ENCODE measurements at places on chromosomes 7 and 10.

DNA sequence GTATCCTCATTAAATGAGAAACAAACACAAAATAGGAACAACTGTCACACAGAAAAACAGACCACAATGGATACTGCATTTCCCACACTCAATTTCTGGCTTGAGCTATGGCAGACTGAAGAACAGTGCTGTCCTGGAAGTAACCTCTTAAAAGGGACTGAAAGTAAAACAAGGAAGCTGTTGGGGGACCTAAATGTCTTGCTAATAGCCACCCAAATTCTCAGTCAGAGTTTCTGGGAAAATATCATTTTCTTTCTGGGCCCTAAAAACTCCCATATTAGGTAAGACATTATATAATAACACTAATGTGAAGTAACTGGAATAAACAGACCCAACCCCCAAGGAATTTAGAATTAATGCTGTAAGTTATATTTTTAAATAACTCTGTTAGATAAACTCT is 80.9 kb upstream of the TFEC start:
- no peak for DNase-seq

DNA sequence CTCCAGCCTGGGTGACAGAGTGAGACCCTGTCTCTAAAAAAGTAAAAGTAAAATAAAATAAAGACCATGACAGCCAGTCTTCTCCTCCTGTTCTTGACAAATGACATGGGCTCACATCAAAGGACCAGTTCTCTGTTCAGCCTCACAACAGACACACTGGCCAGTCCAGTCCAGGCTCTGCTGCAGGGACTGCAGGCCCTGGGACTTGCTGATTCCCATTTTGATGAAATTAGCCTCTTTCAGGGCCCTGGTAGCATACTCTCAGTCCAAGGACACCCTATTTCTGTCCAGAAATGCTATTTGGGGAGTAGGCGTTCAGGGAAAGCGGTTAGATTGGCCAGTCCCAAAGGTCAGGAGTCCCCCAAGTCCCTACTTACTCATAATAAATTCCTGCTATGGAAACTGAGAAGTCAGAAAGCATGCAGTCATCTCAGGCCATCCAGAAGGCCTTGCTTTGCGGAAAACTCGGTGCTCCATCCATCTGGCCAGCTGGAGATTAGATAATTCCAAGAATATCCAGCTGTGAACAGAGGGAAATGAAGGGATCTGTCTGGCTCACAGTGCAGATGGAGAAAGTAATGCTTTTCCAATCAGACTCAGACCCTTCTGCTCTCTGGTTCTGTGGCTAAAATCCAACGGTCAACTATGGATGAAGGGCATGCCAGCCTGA is 74.4 kb downstream of the RAB11FIP2 start:
- DNase-seq: no peak

DNA sequence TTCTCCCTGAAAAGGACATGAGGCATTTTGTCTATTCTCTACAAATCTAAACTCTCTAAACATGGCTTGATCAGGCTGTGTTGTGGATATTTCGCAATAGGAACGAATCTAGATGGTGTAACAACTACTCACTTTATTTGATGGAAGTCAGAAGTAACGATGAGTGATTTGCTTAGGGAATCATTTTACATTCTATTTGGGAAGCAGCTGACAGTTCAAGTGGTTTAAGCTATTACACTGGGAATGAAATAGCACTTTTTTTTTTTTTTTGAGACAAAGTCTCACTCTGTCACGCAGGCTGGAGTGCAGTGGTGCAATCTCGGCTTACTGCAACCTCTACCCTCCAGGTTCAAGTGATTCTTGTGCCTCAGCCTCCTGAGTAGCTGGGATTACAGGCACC is 44.1 kb downstream of the NPY start:
- DNase-seq: no peak

- no peak for DNase-seq
Measured at GRCh38 chr7:15556339-15557105, 5.3 kb downstream of the AGMO start.

DNA sequence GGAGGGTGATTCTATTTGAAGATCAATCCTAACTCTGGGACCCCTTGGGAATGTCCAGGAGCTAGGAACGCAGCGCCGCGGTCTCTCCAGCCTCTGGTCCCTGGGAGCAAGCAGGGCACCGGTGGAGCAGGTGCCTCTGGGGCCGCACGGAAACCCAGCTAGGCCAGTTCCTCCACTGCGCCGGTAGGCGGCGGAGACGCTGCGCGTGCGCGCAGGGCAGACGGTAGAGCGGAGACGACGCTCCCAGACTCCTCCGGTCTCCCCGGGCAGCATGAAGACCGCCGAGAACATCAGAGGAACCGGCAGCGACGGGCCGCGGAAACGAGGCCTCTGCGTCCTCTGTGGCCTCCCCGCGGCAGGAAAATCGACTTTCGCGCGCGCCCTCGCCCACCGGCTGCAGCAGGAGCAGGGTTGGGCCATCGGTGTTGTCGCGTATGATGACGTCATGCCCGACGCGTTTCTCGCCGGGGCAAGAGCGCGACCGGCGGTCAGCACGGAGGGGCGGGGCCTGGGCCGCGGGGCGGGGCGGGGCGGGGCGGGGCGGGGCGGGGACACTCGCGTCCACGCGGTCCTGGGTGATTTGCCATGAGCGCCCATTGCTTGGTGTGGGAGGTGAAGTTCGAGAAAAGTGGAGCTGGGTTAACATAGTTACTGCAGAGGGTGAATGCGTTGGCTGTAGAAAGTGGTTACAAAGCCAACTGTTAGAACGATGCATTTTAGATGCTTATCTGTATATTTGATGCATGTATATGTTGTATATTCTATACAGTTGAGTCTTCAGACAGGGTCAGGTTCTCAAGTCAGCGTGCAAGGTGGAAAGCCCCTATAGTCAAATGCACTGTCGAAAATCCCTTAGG is at the start of gene PSTK:
TSS of gene PSTK (plus strand) at position 193 of the 857 bp plus-strand sequence. CDS start at position 272, 79 bp downstream.
- peak; percentile 97 for DNase-seq

DNA sequence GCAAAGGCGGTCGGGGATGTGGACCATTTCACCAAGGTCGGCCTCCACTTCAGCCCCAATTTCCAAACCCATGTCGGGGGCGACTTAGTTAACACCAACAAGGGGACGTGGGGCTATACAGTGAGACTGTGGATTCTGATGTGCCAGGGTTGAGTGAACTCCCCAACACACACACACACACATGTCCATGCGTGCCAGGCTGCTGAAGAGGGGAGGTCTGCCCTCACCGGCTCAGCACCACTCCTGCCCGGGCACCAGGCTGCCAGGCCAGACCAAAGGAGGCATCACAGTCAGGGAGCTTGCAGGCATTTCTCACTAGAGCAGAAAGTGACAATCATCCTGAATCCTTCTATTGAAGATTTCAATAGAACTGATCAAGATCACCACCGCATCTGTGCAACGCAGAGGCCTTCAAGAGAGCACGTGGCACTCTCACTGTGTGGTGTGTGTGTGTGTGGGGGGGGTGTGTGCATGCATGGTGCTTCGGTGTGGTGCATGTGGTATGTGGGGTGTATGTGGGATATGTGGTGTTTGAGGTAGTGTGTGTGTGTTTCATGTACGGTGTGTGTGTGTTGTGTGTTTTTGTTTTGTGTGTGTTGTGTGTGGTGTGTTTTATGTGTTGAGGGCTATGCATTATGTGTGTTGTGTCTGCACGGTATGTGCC is 403.5 kb upstream of the RNF32 start:
- no peak for DNase-seq

DNA sequence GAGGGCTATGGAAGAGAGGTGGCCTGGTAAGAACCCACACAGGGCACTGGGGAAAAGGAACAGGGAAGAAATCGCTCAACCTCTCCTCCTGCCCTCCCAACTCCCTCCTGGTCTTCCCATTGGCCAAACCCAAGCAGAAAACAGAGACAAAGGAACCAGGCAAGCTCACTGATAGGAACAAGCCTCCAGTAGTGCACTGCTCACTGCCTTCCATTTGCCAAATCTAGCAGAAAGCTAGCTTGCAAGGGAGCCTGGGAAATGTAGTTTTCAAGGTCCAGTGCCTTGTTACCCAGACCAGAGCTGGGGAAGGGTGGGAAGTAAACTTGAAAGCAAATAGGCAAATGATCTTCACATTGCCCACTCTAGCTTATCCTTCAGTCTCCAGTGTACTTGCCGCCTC is 556.1 kb upstream of the AUTS2 start:
- DNase-seq: no peak

DNA sequence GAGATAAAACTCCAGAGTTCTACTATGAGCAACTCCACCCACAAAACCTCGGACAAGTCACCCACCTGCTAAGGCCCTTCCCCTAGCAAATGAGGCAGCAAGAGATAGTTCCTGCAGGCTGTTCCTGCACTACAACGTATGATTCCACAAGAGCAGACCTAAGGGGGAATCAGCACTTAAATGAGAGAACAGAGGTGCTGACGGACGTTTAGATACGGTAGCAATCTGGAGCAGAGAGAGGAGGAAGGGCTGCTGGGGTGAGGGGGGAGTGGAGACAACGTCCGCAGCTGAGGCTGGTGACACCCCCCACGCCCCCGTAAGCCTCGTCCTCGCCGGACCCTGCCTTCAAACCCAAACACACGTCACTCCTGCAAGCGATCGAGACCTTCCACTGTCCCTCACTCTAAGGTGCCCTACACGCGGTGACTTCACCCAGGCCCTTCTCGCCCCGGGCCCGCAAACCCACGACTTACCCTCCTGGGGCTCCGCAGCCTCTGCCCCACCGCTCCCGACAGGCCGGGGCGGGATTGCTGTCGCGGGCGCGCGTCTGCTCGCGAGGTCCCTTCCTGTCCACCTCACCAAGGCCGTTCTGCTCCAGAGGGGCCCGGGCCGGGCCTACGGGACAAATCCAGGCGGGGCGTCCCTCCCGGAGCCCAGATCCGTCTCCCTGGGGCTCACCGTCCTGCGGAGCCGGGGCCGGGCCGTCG is 635 bp downstream of the ZNF12 start:
- no peak for DNase-seq

- no peak for DNase-seq
Measured at GRCh38 chr7:71752171-71752935, 620.4 kb downstream of the GALNT17 start.

DNA sequence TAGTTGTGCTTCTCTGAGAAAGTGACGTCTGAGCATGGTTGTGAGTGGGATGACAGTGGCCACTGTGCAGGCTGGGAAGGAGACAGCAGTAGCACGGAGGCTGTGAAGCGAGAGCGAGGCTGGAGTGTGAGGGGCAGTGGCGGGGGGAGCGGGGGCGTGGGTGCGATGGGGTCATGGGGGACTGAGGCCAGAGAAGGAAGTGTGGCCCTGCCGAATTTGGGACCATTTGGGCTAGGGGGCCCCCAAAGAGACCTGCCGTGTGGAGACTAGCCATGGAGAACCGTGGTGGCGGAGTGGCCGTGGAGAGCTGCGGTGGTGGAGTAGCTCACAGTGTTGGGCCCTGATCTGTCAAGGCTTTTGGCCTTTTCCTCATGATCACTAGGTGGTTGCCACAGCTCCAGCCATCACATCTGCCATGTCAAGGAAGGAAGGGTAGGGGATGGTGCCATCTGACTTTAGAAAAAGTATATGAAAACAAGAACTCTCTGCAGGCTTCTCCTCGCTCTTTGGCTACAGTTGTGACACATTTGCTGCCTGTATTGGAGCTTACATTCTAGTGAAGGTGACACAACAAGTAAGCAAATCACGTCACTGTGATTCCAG is 61.4 kb downstream of the MGMT start:
- DNase-seq: no peak

- DNase-seq: no peak
Measured at GRCh38 chr7:16318989-16319915, 102.1 kb downstream of the CRPPA start.

GRCh38 chr7:111439977-111440376 is 122.3 kb downstream of the IMMP2L start:
- no peak for DNase-seq

GRCh38 chr7:25931156-25931555 is 220.8 kb upstream of the NFE2L3 start:
- no peak for DNase-seq

DNA sequence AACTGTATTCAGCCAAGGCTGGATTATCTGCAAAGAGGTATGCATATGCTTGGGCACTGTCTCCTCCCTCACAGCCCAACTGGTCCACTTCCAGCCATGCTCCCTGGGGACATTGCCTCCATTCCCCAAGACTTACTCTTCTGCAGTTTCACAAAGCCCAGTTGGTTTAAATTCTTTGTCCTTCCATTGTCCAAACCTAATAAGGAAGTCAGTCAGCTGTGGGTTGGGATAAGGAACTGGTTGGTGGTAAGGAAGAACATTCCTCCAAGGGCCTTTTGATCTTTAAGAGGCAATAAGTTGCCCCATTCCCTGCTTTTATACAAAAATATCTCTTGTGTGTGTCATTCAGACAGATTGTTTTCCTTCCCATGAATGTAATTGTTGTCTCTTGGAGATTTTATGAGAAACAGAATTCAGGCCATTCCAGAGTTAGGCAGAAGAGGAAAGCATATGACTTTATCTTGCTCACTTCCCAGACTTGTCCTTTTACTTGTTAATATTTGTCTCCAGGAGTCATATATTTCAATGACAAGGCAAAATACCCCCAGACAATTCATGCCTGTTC is 673.7 kb downstream of the SUGCT start:
- DNase-seq: no peak

GRCh38 chr7:4079366-4079765 is 602.7 kb upstream of the FOXK1 start:
- no peak for DNase-seq

Measured in left forelimb (tissue), 1 donor.